ENCODE measurements at places on chromosomes 16 and 17.

DNA sequence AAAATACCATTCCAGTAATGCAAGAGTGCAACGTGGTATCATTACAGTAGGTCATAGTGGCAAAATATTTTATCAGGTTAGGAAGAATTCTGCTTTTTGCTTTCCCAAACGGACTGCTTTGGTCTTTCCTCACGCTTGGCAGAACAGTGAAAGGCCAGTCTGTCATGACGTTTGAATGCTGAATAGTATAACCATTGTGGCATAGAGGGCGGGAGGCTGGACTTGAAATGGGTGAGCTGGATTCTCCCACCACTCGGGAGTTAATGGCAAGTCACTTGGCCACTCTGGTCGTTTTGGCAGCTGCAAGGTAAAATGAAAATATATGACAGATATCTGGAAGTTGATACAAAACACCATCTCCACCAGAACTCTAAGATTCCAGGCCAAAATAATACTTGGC lies 391.2 kb downstream of the MAF start:
- no peak for DNase-seq

GRCh38 chr17:18300725-18301480 lies 13.9 kb downstream of the TOP3A start:
- no peak for DNase-seq

- DNase-seq = no peak
Measured at GRCh38 chr17:12613566-12613965, 52.1 kb upstream of the MYOCD start.

- no peak for DNase-seq
Measured at GRCh38 chr17:28725166-28725659, 820 bp downstream of the TLCD1 start.

DNA sequence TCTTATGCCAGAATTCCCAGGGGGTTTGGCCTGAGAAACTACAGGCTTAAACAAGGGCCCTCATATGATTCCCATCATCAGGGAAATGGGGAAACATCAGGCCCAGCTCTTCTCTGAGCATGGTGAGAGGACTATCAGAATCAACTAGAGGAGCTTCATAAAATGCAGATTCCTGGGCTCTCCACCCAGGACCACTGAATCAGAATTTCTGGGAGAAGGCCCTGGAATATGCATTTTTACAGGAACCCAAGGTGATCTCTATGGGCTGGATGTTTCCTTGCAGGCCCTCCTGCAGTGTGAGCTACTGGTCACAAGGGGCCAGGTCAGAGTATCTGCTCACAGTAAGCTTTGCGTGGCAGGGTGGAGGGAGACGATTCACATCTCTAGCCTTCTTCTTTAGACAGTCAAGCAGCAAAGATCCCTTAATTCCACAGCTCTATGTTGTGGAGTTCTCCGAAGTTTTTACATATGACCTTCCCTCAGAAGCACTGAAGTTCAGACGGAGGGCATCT lies 38.8 kb upstream of the HOXB13 start:
- DNase-seq = no peak

- no peak for DNase-seq
Measured at GRCh38 chr17:44320066-44320465, 4.6 kb downstream of the SLC25A39 start.

DNA sequence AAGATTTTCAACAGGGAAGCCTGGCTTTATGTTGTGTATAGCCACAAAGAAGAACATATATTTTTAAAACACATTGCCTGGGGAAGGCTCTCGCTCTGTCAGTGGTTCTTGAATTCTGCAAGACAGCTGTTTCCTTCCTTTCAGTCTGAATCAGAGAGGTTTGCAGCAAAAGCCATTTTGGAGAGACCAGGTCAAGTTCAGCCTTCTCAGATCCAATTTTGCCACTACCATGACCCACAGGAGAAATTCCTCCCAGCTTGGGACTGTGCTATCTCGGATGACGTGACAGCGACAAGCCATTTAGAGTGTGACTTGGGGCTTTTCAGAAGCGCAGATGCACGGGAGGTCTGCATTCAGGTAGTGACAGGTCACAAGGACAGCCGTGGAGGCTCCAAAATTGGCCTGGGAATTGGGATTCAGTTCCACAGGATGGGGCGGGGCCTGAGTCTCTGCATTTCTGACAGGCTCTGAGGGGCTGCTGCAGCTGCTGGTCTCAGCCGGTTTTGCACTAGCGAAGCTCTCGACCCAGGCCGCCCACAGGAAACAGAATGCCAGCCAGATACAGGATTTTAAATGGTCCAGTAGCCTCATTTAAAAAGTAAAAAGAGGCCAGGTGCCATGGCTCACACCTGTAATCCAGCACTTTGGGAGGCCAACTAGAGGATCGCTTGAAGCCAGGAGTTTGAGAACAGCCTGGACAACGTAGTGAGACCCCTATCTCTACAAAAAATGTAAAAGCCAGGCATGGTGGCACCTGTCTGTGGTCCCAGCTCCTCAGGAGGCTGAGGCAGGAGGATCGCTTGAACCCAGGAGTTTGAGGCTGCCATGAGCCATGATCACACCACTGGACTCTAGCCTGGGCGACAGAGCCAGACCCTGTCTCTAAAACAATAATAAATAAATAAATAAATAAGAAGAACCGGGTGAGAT lies 196.6 kb upstream of the CIBAR2 start:
- no peak for DNase-seq

GRCh38 chr17:59846394-59847165 lies 46.2 kb downstream of the TUBD1 start:
- DNase-seq = peak; percentile 78

DNA sequence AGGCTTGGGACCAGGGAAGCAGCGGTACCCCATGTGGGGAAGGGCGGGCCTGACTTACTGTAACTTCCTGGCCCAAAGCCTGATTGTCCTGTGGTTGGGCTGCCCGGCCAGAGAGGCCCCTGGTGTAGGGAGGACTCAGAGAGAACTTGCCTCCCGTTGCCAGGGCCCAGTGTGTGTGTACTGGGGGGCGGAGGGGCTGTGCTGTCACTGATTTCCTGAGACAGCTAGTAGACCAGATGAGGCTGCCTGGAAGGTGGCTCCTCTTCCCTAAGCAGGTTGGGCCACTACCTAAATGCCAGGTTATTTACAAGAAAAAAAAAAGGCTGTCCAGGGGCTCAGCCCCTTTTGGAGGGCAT lies 16.7 kb downstream of the SOCS3 start:
- no peak for DNase-seq

GRCh38 chr17:83073389-83074063 lies 5.9 kb upstream of the METRNL start:
- no peak for DNase-seq

- no peak for DNase-seq
Measured at GRCh38 chr16:52812678-52813556, 239.8 kb downstream of the CHD9NB start.

DNA sequence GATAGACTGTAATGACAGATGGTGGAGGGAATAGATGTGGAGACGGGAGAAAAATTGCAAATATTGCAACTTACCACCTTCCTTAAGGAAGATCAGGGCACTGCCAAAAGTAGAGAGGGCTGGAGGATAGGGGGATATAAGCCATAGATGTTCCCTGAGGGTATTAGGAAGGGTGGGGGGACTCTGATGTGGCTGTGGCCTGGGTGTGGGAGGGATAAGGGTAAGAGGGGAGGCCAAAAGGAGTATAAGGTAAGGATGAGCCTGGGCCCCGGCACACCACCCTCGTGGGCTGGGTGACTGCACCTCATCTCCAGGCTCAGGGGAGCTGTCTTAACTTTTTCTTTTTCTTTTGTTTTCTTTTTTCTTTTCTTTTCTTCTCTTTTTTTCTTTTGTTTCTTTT lies 30.6 kb upstream of the BRD7 start:
- no peak for DNase-seq

DNA sequence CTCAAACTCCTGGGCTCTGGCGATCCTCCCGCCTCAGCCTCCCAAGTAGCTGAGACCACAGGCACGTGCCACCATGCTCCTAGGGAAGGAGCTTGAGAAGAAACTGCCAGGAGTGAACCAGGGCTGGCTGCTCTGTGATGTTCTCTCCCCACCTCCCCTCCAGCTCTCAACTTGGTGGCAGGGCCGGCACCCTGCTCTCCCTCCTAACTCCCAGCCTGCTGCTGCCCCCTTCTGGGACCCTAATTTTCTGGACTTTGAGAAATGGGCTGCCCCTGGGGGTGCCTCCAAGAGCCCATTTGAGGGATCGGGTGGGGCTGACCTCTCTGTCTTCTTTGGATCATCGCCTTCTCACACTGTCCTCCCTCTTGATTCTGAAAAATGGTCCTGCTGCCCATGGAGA lies 14.9 kb upstream of the STAT3 start:
- DNase-seq = no peak

- DNase-seq = no peak
Measured at GRCh38 chr16:67783353-67783725, 23.0 kb downstream of the RANBP10 start.

- DNase-seq = no peak
Measured at GRCh38 chr17:1340371-1340770, 59.7 kb downstream of the YWHAE start.

DNA sequence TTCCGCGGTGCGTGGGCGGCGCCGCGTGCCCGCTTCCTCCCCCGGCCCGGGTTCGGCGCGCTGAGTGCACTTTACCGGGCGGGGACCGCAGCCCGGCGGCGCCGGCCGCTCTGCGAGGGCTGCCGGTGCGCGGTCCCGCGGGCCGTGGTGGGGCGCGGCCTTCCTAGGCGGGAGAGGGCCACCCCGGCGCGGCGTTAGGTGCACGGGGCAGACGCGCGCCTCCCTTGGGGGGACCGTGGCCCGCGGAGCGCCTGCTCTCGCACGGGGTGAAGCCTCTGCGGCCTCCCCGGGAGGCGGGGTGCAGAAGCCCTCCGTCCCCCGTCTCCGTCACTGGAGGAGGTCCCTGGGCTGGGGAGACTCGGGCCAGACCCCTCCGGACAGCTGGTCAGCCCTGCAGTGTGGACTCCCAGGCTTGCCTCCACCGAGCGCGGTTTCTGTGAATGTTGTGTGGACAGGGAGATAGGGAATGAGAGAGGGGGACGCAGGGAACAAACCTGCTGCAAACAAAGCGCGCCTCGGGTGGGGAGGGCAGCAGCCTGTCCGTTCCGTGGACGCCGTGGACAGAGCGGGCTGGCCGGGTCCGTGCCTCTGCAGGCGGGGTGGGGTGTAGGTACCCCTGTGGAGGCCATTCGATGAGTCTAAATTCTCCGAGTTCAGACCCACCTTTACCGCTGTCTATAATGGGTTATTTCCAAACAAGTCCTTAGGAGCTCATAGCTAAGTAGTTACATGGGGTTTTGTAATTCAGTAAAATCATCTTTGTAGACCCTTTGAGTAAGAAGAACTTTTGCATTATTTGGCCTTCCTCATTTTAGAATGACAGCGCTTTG lies 721 bp downstream of the TBCD start:
- no peak for DNase-seq

DNA sequence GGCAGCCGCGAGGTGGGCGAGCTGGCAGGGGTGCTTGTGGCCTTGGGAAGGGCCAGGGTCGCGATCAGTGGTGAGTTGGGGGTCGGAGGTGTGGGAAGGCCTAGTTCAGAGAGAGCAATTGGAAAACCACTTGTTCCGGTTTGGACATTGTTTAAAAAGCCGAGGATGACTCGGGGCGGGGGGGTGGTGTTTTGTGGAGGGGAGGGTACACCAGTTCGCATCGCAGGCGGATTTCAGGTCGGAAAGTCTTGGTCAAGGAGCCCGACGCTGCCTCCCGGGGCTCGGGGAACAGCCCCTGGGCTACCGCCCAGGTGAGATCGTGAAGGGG lies 66.4 kb downstream of the KPNA2 start:
- DNase-seq = no peak

DNA sequence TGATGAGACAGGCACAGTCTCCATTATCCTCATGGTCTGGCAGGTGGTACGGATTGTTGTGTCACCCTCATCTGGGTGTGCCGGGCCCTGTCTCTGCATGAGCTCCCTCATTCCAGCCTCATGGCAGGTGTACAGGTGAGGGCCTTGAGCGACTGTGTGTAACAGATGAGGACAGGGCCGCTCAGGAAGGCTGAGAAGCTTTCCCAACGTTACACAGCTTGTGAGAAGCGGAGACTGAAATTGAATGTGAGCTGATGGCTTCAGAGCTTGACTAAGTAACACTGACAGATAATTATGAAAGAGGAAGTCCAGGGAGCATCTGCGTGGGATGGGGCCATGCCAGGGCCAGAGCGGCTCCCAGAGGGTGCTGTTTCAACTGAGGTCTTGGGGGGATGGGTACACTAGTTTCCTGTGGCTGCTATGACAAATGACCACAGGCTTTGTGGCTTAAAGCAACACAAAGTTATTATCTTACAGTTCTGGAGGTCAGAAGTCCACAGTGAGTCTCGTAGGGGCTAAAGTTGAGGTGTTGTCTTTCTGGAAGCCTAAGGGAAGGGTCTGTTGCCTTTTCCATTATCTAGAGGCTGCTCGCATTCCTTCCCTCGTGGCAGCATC lies 36.7 kb downstream of the CMIP start:
- DNase-seq = no peak

DNA sequence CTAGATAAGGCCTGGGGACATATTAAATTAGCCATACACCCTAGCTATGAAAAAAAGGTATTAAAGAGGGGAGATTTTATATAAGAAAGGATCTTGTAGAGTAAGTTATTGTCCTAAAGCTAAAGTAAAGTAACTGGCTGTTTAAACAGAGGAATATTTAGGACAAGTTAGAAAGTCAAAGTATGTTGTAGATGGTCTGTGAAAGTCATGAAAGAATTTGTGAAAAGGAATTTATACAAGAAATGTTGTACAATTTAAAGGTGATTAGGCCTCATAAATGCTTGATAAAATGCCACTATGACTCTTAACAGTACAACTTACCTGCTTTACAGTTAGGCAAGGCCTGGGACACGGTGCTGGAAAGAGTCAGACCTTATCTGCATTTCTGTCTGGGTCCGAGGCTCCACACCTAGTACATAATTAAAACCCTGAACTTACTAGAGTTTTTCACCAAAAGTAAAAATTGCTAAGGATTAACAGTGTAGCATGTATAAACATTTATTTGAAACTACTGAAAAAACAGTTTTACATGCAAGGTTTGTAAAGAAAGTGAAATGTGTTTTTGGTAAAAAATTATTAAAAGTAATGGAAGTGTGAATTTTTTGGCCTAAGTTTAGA lies 445.3 kb upstream of the TOM1L1 start:
- no peak for DNase-seq

DNA sequence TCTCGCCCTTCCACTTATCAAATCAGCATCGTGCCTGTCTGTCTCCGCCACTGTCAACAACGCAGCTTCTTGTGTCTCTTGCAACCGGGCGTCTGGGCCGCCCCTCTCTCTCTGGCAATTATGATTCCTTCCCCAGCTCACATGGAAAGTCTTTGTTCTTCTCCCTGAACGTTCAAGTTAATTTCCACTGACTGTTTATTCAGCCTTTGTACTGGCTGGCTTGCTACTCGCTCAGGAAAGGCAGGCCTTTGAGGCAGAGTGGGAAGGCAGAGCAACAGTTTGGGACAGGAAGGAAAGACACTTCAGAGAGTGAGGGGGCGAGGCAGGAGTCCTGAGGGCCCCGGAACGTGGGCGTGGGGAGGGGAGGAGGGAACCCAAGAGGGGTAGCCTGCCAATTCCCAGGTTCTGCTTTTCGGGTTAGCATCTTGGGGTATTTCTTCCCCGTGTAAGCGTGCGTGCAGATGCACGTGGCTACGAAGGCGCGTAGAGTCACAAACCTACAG lies 50.8 kb downstream of the AKAP1 start:
- DNase-seq = peak; percentile 33

- no peak for DNase-seq
Measured at GRCh38 chr17:45848868-45849535, 4.3 kb downstream of the SPPL2C start.

GRCh38 chr17:69390795-69391501 lies 23.5 kb upstream of the MAP2K6 start:
- peak; percentile 25 for DNase-seq

GRCh38 chr16:22888791-22889190 lies 74.8 kb downstream of the HS3ST2 start:
- DNase-seq = no peak
